Cerebellum (tissue), 4 donors: ENCODE measurements at places on chromosomes 11 and 22.

DNA sequence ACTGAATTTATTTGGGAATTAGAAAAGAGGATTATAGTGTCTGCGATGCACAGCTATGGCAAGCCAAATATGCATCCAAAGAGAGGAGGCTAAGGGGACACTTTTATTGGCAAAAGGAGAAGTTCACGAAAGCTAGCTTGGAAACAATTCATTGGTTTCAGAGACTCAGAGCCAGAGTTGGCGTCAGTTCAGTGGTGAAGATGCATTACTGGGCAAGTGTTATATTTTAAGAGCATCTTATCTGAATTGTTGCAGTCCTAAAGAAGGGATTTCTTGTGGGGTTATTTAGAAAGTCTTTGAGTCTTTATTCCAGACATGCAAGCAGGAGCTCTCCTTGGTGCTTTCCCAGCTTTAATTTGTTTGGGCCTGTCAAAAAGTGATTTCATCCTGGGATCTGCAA lies 15.0 kb downstream of the CLDN5 start:
- DNase-seq = no peak

DNA sequence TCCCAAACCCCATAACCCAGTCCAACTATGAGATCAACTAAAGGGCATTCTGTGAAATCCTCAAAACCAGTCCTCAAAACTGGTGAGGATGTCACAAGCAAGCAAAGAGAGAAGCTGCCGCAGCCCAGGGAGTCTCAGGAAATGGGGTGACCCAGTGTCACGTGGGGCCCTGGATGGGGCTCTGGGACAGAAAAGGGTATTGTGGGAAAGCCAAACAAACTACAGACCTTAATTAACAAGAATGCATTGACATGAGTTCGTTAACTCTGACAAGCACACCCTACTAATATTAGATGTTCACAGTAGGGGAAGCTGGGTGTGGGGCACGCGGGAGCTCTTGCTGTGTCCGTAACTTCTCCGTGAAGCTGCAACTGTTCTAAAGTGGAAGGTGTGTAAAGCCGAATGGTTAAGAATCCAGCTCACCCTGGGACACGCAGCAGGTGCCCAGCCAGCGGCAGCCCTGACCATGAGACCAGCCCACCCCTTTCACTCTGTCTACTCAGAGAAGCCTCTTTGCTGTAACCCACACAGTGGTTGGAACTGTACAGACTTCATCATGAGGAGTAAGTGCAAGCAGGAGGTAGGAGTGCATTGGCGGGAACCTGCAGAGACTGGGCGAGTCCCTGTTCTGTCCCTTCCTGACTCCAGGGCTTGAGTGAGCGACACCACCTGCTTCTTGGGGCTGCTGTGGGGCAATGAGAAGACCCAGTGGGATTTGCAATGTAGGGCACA lies 17.9 kb downstream of the LINC01488 start:
- no peak for DNase-seq

DNA sequence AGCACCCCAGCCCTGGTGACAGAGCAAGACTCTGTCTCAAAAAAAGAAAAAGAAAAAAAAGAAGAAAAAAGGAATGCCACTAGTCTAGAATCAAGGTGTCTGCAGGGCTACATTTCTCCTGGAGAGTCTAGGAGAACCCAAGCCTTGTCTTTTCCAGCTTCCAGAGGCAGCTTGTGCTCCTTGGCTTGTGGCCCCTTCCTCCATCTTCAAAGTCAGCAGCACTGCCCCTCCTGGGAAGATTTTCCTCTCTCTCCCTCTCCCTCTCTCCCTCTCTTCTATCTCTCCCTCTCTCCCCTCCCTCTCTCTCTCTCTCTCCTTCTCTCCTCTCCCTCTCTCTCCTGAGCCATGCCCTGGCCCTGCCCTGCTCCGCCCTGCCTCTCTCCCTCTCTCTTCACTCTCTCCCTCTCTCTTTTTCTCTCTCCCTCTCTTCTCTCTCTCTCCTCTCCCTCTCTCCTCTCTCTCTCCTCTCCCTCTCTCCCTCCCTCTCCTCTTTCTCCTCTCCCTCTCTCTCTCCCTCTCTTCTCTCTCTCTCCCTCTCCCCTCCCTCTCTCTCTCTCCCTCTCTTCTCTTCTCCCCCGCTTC lies 97.7 kb upstream of the FGF3 start:
- no peak for DNase-seq

DNA sequence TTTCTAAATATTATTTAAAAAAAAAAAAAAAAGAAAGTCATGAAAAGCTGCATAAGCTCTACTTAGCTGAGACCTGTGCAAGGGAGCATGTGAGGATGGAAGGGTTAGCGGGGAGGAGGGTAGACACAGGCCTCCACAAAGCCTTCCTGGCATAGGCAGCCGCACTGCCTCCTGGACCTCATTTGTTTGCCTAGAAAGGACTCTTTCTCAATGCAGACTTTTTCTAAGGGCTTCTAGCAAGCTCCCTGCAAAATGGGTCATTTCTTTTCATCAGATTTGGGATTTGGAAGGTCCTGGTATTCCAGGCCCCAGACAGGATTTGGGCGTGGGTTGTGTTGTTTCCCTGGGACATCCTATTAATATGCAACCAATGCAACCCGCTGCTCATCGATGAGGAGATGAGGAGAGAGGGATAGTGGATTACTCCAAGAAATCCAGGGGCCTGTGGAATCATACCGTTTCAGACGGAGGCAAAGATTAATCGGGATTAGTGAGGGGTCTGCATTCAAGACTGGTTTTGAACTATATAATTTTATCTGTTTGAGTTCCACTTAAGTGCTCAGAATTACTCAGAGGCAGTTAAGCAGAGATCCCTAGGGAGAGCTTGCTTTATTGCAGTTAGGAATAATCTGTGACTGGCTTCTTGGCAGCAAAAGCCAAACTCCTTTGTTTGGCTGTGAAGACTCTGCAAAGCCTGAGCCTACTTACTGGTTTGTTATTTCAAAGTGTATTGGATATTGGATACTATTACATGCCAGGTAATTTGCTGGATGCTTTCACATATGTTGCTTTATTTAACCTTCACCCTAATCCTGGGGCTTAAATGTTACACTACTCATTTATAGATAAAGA lies 106.9 kb upstream of the NAV2 start:
- DNase-seq = no peak

DNA sequence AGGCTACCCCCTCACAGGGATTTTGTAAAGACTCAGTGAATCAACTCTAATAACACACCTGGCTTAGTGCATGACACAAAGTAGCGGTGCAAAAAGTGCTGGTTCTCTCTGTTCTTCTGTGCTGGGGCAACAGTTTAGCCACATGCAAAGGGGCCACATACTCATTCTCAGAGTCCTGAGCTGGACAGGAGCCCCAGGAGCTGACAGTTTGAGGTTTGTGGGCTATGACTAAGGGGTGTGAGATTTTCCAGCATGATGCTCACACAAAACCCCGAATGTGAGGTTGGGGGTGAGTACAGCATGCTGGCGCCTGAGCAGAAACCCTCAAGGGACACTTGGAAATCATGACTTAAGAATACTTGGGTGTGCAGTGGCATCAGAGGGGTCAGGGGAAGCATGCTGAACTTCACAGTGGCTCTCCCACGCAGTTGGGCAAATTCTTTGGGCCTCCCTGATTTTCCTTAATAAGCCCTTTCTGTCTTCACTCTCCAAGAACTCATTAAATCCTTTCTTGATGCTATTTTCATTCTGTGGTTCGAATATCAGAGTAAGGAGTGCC lies 31.0 kb downstream of the TMPRSS5 start:
- no peak for DNase-seq

- DNase-seq = no peak
Observed at GRCh38 chr22:42769574-42770447, 49.1 kb upstream of the A4GALT start.

GRCh38 chr22:36731916-36732315 lies 28.4 kb upstream of the CACNG2 start:
- no peak for DNase-seq

DNA sequence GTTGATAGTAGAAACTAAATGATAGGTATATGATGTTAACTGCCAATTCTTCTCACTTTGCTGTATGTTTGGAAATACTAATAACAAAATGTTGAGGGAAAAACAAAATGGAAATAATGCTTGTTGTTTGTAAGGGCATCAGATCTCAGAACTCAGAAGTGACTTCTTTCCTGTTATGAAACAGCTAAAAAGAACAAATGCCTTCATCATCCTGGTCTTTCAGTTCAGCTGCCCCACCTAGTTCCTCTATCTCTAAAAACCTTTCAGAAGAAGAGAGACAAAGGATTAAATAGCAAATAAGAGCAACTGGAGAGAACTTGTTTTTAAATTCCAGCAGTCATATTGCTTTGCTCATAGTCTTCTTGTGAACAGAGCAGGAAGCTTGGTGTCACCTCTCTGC lies 345.3 kb upstream of the NCAM1 start:
- no peak for DNase-seq

GRCh38 chr11:113345978-113346377 lies 31.6 kb downstream of the TTC12 start:
- DNase-seq = no peak

GRCh38 chr22:38870312-38870741 lies 1.7 kb downstream of the CBX6 start:
- peak; percentile 73 for DNase-seq

GRCh38 chr11:84212468-84213390 lies 926.6 kb upstream of the CCDC90B start:
- no peak for DNase-seq

DNA sequence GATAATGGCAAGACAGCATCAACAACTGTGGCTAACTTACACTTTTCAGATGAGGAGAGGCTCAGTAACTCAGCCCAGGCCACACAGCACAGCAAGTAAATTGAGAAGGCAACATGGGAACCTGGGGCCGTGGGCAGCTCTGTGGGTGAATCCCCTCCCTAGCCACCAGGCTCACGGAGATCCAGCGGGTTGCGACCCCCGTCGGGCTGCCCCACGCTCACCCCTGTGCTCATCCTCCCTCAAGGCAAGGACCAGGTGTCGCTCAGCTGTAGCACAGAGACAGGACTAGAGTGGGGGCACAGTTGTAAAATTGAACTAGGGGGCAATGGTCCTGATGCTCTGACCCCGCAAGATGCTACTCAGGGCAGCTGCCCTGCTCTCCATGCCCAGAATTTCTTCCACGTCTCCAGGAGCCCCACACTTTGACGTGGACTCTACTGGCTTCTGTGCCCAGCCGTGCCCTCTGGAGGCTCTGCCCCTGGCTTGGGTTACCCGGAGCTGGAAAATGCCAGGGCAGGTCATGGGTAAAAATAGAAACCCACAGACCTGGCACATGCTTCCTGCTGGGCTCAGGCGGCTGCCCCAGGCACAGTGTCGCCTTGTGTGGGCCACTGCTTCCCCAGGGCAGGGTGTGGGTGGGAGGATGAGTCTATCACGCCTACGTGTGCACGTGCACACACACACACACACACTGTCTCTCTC lies 9.0 kb downstream of the TUBA8 start:
- DNase-seq = no peak

- DNase-seq = no peak
Observed at GRCh38 chr11:123235117-123235655, 40.1 kb upstream of the CLMP start.

DNA sequence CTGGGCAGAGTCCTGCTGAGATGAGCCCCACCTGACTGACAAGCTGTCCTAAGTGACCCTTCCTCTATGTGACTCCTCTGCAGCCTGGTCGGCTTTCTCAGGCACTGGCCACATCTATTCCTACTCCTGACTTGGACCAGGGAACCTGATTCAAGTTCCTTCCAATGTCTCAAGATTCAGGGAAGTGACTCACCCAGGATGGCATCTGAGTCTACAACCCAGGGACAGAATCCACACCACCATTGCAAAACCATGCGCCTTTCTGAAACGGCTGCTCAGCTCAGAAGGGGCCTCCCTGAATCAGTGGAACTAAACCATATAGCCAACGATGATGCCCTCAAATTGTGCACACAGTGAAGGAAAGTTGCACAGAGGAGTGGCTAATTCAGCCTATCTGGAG lies 63.9 kb upstream of the CSNK2A3 start:
- DNase-seq = no peak

DNA sequence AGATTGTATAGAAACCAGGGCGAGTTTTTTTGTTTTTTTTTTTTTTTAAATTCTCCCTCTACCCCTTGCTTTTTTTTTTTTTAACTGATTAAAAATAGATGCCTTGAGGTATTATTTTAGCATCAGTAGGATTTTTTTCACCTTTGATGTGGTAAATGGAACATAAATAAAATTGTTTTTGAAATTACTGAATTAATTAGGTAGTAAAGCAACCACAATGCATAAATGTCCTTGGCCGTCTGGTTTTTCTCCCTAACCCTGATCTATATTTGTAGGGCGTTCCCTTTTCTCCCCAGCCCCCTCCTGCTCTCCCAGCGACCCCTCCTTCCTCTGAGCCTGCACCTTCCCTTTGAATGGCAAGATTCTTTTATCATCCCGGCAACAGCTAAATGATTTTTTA lies 107.8 kb downstream of the ZBTB16 start:
- no peak for DNase-seq

- DNase-seq = no peak
Observed at GRCh38 chr22:23223569-23224317, 43.4 kb downstream of the BCR start.

- DNase-seq = no peak
Observed at GRCh38 chr11:75536786-75537641, 11.3 kb upstream of the GDPD5 start.

- DNase-seq = no peak
Observed at GRCh38 chr11:87020336-87020735, 17.4 kb upstream of the TMEM135 start.

- no peak for DNase-seq
Observed at GRCh38 chr11:65370659-65371049, 11.8 kb downstream of the SLC25A45 start.

- DNase-seq = no peak
Observed at GRCh38 chr11:8610532-8611116, 16.6 kb upstream of the STK33 start.

- DNase-seq = no peak
Observed at GRCh38 chr22:22655452-22656290, 11.3 kb downstream of the GGTLC2 start.

- no peak for DNase-seq
Observed at GRCh38 chr22:39177456-39177775, 24.9 kb upstream of the CBX7 start.

GRCh38 chr11:65218446-65218845 lies 36.7 kb downstream of the CAPN1 start:
- no peak for DNase-seq

DNA sequence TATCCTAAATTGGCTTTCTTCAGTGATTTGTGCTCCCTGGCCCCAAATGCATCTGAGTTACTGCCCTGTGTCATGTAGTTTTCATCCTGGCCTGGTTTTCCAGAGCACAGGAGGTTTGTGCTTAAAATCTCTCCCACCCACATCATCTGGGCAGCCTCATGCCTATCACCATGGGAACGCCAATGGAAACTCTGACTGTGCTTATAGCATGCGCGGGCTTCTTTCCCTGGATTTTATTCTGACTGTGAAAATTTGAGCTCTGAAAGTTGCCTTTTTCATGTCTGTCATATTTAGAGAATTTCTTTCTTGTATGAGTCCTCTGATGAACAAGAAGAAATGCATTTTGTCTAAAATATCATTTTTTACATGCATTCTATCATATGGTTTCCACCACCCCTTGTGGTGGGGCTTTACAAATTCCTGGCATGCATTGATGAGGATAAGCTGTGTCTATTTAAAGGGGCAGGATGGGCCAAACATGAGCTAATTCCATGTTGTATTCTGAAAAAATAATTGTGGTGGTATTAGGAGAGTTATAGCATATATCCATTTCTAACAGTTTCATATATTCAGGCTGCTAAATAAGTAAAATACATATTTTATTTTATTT lies 55.1 kb downstream of the IRAG1 start:
- DNase-seq = no peak
